Mammary epithelial cell (primary cell): ENCODE measurements at places on chromosomes 3 and 15. TPM values are rescaled to one million over a fixed set of nuclear protein-coding genes. Genes with fewer than 3 reads are reported as not detected.

Gene CEP152
- 4.5 and 9.2 TPM in 2 replicates for total RNA-seq

- DNase-seq, result no peak
Measured at GRCh38 chr15:98860281-98861041, 147.1 kb downstream of the PGPEP1L start.

Gene COL7A1
- 312 and 425 TPM in 2 replicates for total RNA-seq

GRCh38 chr15:62750471-62750870, 292.1 kb upstream of the TPM1 start:
- no peak for DNase-seq

GRCh38 chr15:81398910-81399551, 25.0 kb upstream of the TMC3 start:
- peak; percentile 26 for DNase-seq

DNA sequence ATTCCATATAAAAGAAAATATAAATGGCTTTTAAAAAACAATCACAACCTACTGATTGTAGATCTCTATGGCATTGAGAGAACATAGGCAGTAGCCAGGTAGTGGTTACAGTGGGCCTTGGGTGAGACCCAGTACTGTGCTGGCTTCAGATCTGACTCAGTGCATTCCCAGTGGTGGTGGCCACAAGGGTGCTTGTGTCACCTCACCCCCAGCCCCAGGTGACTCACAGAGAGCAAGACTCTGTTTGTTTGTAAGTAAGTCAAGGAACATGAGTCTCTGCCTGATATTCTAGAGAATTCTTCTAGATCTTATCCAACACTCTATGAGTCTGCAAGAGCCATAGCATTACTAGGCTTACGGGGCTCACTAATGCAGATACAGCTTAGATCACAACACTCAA, 118.8 kb upstream of the AZI2 start:
- DNase-seq, result no peak

GRCh38 chr3:122395582-122395981, 11.6 kb downstream of the FAM162A start:
- DNase-seq, result no peak

GRCh38 chr15:61032600-61033286, 196.4 kb downstream of the RORA start:
- DNase-seq, result no peak

- DNase-seq, result peak; percentile 53
Measured at GRCh38 chr3:194738254-194739093, 52.8 kb downstream of the FAM43A start.

GRCh38 chr3:30612437-30613132, 6.2 kb downstream of the TGFBR2 start:
- no peak for DNase-seq

DNA sequence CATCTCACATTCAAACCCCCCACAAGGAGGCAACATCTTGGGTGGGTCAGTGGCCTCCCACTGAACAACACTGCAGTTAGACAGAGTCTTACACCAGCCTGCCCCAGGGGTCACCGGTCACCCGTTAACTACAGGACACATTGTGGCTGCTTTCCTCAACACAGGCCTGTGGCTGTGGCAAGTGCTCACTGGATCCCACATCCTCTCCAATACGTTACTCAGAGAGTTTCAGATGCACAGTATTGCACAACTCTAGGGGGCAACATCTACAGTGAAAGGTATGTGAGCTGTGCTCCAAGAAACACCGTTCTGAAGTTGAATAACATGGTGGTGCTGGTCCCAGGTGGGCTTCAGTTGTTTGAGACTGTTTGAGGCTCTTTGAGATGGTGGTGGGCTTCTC, 41.0 kb downstream of the CTDSPL start:
- DNase-seq, result no peak
